ENCODE measurements at places on chromosomes 13 and 19. TPM values are rescaled to one million over a fixed set of nuclear protein-coding genes. Genes with fewer than 3 reads are reported as not detected.

Gene CATSPERD
- not detected for total RNA-seq

Gene CLEC17A
- not detected for total RNA-seq

Gene HSD11B1L
- total RNA-seq = 27.1 TPM

Gene PABPC3
- total RNA-seq = 0.33 TPM

Gene PTH2
- total RNA-seq = not detected

Gene IL11
- total RNA-seq = 3.3 TPM

Gene USHBP1
- total RNA-seq = not detected

Gene CDC42EP5
- 11.5 TPM for total RNA-seq

Measured in mesangial cell (primary cell).